ENCODE measurements at places on chromosomes 7 and 10. TPM values are rescaled to one million over a fixed set of nuclear protein-coding genes. Genes with fewer than 3 reads are reported as not detected.

Gene VPS37D
- total RNA-seq: 0.71 TPM

Gene VGF
- 0.17 TPM for total RNA-seq

Gene KCNH2
- 0.87 TPM for total RNA-seq

Gene GDI2
- 187 TPM for total RNA-seq

Gene SPDYE6
- total RNA-seq: not detected

DNA sequence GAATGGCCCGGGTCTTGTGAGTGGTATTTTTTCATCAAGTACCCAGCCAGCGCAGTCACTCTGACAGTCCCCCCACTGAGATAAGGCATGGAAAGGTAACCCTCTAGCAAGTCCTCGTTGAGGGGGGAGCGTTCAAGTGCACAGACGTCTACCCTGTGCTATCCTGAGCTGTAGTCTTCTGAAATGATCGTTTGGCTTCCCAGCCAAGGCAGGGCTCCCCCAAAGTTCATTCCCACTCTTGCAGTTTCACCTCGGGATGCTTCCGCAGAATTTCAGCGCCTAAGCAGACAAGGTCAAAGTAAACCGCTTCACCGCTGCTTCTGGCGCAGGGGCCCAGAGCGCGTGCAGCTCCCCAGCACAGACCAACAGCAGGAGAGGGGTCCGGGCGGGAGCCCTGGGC lies 1.8 kb downstream of the INSYN2A start:
- no peak for DNase-seq
- no peak overlapping the region for H3K4me3 ChIP-seq
- no peaks in the 10 kb centered on the region for H3K4me1 ChIP-seq
- no peaks in the 10 kb centered on the region for H3K27me3 ChIP-seq

DNA sequence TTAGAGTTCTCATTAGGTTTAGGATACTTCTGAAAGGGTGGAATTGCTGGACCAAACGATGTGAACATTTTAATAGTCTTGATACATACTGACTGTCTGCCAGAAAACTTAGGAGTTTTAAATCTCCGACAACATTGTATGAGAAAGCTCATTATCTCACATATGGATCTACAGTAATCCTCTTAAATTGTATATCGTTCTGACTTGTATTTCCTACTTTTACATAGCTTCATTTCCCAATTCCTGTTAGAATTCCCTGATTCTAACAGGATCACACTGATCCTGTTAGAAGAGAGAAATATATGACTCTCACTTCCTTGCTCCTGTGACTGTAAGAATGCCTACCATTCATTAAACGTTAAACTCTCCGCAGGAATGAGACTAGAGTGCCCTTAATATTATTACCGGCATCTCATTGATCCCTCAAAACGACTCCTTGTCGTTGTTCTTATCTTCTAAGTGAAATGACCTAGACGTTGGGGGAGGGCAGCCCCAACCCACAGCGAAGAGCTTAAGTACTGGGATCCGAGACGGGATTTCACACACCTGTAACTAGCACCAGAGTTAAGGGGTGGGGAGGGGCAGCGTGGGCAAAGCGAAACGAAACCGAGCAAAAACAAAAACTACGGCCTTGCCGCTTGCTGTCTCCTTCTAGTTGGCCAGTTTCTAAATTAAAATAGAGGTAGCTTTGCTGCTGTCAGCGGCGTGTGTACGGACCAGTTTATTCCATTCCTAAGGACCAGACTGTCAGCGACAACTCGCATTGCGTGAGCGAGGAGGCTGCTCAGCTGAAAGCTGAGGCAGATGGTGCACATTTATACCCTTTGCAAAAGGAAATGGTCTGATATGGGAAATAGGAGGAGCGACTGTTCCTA lies 678 bp upstream of the TMEM106B start:
- H3K4me1 ChIP-seq: peaks cover 12% of the 10 kb centered on the region
- peaks cover 4% of the 10 kb centered on the region for H3K27me3 ChIP-seq

DNA sequence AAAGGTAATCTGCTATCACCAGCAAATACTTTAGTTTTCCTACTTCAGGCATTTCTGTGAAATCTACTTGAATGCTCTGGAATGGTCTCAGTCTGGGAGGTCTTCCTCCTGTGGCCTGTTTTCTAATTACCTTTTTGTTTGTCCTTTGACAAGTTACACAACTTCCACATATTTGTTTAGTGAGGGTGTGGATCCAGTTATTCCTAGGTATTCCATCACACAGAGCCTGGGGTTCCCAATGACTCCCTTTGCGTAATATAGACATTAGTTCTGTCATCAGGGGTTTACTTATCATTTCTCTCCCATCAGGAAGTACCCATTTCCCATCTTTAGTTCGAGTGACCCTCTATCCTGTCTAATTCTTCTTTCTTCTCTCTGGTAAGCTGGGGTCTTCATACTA lies 28.1 kb upstream of the ELOVL3 start:
- no peak for DNase-seq
- no peaks in the 10 kb centered on the region for H3K27me3 ChIP-seq
- no peaks in the 10 kb centered on the region for H3K36me3 ChIP-seq

DNA sequence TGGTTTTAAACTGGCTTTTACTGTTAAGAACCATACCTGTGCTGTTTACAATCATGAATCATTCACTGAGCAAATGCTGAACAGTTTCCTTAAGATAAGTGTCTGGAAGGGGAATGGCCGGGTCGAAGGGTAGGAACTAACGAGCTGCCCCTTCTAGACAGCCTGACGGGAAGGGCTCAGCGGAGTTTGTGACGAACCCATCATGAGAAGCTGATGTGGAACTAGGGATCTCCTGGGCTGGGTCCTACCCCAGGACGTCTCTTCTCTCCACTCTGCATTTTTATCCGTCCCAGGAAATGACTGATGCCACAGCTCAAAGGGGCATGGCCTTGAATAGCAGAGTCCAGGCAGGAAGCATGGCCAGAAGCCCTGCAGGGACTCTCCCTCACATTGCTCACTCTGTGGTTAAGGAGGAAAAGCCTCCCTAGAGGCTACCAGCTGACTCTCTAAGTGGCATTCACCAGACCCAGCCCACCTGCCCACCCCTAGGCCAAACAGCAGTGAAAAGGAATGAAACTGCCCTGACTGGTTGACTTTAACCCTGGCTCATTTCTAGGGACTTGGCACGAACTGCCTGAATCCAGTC lies 112.0 kb downstream of the PFKFB3 start:
- H3K36me3 ChIP-seq: no peaks in the 10 kb centered on the region
- peaks cover 29% of the 10 kb centered on the region for H3K4me1 ChIP-seq
- H3K27ac ChIP-seq: no peak overlapping the region
- DNase-seq: no peak

Measured in B cell (primary cell).